NCI-H526 (cell line): ENCODE measurements at places on chromosomes 6 and 20.

DNA sequence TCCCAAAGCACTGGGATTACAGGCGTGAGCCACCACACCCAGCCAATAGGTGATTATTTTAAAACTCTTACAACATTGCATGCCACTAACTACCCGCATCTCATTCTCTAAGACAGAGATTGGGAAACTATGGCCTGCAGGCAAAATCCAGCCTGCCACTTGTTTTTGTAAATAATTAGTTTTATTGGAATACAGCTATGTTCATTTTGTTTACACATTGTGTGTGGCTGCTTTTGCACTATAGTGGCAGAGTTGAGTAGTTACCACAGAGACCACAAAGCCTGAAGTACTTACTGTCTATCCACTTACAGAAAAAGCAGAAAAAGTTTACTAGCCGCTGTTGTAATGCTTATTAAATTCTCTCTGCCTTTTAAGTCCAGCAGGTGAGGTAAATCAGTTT, 16.4 kb upstream of the PKIG start:
- no peak for DNase-seq

DNA sequence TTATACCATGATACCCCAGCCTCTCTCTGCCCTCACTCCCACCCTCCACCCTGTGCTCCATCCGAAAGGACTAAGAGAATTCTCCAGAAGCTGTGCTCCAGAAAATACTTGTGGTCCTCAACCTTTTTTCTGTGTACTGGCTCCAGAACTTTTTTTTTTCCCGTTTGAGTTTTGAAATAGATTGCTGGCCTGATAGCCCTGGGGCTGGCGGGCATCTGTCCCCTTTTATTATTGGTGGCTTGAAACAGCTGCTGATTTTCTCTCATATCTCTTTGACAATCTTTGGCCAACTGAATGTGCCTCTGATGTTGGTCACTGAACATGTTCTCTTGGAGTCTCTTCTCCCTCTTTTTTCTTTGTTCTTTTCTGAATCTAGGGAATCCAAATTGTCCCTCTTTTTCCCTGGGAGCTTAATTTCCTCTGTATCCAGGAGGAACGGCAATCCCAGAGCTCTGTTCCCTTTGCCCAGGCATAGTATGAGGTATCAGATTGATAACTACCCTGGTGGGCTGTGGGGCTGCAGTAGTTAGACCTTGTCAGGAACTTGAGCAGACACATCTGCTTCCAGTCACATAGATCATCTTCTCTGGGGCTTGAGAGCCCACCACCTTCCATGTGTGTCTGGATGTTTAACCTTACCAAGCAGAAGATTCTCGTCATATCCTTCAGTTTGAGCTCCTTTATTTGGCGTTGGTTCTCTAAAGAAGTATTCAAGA, 1.6 kb downstream of the PPARD start:
- DNase-seq: no peak

- peak; percentile 8 for DNase-seq
Measured at GRCh38 chr20:56316051-56316450, 42.7 kb upstream of the FAM210B start.

DNA sequence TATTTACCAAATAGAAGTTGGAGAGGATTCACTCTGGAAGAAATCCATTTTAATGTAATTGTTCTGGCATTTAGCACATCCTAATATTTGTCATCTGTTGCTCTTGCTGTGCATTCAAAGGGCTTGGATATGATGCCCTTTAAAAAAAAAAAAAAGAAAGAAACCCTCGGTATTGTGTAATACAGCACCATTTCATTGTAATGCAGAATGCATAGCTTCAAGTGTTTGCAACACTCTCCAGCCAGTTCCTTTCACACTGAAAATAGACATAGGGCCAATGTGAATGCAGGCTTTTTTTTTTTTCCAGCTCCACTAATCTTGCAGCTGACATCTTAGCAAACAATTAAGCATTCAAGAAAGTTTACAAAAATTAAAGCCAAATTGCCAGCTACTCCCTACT, 197.4 kb upstream of the POU3F2 start:
- DNase-seq: no peak

- no peak for DNase-seq
Measured at GRCh38 chr6:14088600-14089192, 28.9 kb upstream of the CD83 start.

- DNase-seq: no peak
Measured at GRCh38 chr20:5364997-5365597, 48.3 kb upstream of the PROKR2 start.

DNA sequence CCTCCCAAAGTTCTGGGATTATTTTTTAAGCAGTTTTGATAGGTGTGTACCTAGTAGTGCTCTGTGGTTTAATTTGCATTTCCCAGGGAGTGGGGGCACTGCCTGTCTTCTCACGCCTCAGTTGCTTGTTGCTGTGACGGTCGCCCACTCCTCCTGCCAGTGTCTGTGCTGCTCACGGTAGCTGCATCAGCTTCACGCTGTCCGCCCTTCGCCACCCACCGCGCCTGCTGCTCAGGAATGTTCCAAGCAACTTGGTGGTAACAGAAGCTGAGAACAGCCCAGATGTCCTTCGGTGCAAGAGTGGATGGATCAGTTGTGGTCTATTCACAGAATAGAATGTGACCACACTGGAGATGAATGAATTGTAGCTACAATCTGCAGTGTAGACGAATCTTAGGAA, 22.9 kb downstream of the DNAJC5 start:
- DNase-seq: no peak

DNA sequence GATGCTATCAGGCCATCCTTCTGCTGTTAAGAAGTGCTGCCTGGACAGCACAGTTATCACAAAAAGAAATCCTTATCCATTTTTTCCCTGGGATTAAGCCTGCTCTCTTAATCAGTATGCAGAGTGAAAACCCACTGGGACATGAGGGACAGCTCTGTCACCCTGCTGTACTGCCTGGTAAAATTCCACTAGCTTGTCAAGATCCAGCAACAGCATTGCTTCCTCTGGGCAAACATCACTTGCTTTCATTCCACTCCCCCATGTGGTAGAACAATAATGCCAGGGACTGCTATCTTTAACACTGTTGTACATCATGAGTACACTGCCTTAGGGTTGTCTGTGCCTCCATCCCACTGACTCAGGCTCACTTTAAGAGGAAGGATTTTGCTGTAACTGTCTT, 331.3 kb downstream of the KIF16B start:
- DNase-seq: peak; percentile 7

DNA sequence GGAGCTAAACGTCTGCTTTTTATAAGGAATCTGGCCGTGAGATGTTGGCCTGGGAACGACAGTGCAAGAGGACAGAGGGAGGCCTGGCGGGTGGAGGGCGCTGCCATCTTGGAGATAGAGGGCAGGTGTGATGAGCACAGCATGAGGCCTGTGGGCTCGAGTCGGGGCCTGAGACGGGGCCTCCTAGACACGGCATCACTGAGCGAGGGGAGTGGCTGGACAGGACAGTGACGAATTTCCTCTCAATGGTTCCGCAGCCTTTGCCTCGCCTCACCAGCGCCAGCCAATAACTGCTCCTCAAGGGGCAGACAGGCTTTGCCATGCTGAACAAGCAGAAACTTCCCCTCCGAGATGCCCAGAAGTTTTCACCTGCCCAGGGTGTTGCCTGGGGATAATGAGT, 376.7 kb downstream of the THBS2 start:
- no peak for DNase-seq

DNA sequence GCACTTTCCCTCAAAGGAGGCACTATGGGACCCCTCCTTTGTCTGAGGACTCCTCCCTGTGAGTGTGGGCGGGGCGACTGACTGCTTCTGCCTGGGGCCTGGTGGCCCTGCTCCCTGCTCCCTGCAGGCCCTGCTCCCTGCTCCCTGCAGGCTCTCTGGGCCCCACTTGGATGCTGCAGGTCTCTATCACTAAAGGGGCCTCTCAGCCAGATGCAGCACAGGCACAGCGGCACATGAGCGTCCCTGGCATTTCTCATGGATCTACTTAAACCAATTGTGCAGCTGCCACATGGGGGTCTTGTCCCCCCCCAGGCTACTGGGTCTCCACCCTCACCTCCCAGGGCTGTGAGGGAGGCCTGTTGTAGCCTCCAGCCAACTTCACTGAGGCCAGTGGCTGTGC, 7.8 kb downstream of the EEF1A2 start:
- DNase-seq: no peak

- DNase-seq: peak; percentile 52
Measured at GRCh38 chr20:58892141-58892931, 39.8 kb downstream of the GNAS start.

- DNase-seq: no peak
Measured at GRCh38 chr6:16624636-16625290, 136.5 kb downstream of the ATXN1 start.

DNA sequence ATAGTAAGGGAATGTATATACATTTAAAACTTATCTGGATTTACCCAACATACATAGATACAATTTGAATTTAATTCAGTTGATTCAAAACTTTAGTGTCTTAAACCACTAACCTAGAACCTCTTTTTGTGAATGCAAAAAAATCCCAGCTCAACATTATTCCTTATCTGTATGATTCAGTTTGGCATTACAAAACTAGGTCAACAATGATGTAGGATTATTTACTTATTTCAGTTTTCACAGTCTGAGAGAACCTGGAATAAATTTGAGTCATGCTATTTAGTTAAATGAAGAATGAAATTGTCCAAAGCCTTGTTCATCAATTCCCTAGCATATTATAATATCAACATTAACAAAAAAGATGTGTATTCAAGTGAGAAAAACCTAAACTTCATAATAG, 7.4 kb upstream of the PLCB1 start:
- no peak for DNase-seq

DNA sequence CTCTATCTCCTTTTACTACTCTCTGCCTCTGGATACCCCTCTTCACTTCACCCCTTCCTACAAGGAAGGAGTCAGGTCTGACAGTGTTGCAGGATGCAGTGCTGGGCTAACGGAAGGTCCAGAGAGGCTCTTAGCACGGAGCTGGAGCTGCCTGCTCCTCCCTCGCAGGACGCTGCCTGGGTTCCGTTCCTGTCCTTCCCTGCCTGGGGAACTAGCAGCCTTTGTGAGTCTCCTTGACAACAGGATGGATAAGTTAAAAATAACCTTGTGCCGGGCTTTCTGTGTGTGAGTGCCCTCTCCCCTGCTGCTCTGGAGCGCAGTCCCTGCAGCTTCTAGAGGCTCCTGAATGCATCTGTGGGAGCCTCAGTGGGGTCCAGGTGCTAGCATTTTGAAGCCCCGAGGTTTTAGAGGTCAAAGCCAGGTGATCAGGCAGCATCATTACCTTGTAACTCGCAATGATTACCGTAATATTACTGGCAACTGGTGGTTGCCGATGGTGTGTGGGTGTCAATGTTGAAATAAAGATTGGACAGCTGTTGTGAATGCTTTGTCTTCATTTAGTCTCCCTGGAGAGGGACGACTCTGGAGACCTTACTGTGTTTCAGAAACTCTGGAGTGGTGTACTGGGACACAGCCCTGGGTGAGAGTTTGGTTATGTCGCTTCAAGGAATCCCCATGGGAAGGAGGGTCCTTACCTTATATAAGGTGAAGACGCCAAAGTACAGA, 44.4 kb downstream of the CDS2 start:
- no peak for DNase-seq

DNA sequence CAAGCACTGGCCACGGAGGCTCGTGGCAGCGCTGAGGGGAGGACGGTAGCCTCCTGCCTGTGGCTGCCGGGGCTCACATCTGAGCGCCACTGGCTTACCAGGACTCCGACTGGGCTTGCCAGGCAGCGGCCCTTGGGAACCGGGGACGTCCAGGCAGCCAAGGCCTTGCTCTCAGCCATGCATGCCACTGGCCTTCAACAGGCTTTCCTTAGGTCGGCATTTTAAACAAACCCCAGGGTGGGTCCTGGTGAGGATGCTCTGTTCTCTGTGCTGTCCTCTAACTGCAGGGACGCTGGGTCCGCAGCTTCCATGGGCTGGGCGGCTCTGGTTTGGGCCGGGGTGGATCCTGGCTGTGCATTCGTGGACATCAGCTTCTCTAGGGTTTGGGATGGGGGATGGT, 59.1 kb upstream of the BHLHE23 start:
- no peak for DNase-seq

- no peak for DNase-seq
Measured at GRCh38 chr6:775863-776262, 82.9 kb upstream of the EXOC2 start.

- peak; percentile 96 for DNase-seq
Measured at GRCh38 chr6:47034926-47035325, 7.2 kb downstream of the ADGRF1 start.
